ENCODE measurements at places on chromosomes 2 and 18.

DNA sequence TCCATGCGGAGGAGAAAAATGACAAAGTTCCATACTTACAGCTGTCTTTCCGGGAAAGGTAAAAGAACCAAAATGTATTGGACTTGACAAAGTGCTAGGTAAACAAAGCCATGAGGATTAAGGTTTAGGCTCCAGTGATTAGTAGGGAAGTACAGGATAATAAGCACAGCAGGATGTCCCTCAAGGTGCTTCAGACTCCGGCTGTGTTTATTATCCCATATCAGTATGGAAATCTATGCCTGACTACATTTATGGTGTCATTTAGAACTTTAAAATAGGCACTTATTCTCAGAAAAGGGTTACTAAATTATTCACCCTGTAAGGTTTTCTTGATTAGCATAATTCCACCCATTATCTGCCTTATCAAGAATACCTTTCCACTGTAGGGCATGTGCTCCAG lies 136.3 kb upstream of the CCDC68 start:
- DNase-seq = no peak

GRCh38 chr2:196409376-196409775 lies 230.1 kb upstream of the CCDC150 start:
- DNase-seq = no peak

DNA sequence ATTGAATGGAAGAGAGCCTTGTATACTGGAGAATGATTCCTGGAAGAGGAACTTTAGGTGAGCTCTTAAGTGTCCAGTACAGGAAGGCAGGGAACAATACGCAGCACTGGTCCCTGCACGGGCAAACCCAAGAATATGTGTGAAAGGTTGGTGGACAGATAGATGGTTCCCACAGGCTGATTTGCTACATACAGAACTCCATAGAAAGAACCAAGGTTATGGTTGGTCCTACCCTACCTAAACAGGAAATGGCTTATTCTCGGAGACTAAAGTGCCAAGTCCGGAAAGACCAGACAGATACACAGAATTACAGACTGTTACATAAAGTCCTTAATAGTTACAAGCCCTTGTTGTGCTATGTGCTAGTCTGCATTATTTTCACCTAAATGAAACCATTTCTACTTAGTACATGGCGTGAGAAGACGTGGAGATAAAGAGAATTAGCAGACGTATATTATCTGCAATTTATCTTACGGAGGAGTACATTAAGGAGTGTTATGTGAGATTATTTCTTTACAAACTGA lies 1.2 kb downstream of the REV1 start:
- DNase-seq = no peak

DNA sequence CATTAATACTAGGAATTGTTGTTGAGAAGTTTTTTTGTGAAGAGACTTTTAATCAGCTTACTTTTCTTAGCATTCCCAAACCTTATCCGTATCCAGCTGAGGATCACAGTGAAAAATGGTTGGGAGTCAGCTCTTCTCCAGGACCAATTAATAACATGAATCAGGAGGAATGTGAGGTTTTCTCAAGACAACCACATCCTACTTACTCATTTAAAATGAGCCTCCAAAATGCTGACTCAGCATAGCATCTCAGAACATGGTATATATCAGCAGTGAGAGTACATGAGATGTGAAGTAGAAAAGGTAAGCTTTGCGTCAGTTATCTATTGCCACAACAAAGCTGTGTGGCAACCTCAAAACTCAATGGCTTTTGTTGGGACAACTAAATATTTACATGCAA lies 140.3 kb downstream of the NRP2 start:
- DNase-seq = no peak

DNA sequence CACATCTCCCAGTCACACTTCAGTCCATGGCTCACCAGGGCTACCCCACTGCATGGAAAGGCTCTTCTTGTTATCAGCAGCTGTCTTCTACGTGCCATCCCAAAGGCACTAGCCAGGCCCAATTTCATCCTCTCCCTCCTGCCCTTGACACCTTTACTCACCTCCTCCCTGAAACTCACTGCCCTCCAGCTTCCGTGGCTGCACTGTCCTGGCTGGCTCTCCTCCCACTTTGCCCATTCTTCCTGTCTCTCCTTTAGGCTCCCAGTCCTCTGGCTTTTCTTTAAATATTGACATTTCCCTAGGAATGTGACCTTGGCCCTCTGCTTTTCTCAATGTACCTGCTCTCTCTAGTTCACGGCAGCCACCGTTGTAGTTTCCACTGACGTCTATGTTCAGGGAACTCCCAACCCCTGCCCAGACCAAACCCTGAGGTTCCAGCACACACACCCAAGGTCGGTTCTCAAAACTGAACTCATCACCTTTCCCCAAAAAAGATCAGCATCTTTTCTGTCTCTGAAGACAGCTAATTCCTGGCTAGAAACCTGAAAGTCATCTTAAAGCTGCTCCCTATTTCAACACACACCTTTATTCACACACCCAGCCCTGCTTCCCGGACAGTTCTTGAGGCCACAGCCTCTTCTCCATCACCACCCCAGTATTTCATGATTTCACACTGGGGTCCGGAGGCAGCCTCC lies 36.7 kb downstream of the WDFY1 start:
- DNase-seq = no peak

GRCh38 chr18:77896586-77897252 lies 647.1 kb downstream of the GALR1 start:
- DNase-seq = no peak

DNA sequence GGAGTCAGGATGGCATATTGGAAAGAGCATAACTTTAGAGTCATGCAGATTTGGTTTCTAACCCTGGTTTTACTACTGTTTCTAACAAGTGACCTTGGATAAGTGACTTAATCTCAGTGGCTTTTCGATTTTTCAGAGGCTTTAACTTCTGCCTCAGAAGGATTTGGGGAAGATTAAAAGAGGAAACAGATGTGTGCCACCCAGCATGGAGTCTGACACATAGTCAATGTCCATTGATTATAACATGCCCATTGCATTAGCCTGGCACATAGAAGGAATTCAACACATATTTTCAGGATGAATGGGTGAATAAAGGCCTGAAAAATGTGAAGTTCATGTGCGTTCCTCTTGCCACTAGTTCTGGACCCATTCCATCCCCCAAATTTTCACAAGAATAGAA lies 438.2 kb downstream of the EPHA4 start:
- DNase-seq = no peak

GRCh38 chr2:223590964-223591363 lies 11.2 kb downstream of the SCG2 start:
- no peak for DNase-seq

Data from activated naive CD4-positive, alpha-beta T cell treated with anti-CD3 and anti-CD28 coated beads, Interleukin-2, amount 50 U/mL, for 16 hours (primary cell).